ENCODE measurements at places on chromosomes 7 and 10.

DNA sequence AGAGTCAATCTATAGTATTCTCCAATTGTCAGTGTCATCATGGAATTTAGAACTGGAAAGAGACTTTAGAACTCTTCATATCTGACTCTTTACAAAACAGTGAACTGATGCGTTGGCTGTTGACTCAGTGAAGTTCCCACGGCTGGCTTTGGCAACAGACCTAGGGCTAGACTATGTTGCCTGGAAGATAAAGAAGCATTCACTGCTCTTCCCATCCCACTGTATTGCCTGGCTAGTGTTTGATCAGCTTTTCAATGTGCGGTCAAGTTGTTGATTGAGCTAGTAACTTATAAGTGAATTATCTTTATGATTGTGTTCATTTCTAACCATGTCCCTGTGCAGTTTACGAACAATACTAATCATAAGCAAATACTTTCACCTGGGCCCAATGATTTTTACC lies 365.7 kb upstream of the LRGUK start:
- no peak for DNase-seq

GRCh38 chr10:106043863-106044262 lies 1120.6 kb downstream of the SORCS1 start:
- DNase-seq = no peak

- DNase-seq = no peak
Observed at GRCh38 chr7:68143345-68143744, 1146.7 kb downstream of the TYW1 start.

- DNase-seq = no peak
Observed at GRCh38 chr10:132537684-132538001, at the start of gene INPP5A. Gene INPP5A (plus strand): TSS chr10:132537787. CDS start chr10:132538097, 310 bp downstream.

DNA sequence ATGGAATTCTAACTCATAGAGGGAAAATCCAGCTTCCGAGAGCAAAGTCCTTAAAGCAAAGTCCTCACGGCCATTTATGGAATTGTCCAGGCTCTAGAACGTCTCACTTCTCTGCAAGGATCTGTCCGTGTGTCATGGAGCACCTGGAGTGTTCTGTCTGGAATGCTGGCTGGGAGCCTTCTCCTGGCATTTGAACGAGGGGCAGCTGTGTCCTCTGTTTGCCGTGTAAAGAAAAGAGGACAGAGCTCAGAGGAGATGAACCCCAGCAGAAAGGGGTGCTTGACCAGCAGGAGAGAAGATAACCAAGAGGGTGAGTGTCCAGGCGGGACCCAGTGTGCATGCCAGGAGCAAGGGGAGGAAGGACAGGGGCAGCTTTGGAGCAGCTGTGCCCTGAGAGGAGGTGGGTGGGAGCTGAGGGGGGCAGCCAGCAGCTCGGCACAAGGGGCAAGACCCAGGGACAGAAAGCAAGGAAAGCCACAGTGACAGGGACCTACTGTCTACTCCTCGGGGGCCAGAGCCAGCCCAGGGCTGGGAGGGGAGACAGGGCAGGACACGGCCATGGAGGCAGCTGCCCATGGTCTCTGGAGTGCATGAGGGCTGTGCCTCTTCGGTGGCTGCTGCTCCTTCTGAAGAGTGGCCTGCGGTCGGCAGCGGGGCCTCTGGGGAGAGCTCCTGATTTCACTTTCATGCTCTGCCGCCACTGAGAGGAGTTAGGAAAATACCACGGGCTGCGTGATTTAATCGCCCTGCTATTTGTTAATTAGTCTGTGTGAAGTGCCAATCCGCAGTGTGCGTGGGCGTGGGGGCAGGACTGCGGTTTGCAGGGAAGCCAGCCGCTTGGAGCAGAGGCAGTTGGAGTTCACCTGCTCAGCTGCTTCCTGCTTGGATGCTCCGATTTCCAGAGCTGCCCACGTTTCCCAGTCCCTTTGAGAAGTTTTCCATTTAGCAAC lies 149.3 kb upstream of the SHH start:
- DNase-seq = no peak

- no peak for DNase-seq
Observed at GRCh38 chr10:84329986-84330651, 1.7 kb downstream of the CCSER2 start.

- no peak for DNase-seq
Observed at GRCh38 chr10:88431103-88431502, 152.0 kb downstream of the RNLS start.

DNA sequence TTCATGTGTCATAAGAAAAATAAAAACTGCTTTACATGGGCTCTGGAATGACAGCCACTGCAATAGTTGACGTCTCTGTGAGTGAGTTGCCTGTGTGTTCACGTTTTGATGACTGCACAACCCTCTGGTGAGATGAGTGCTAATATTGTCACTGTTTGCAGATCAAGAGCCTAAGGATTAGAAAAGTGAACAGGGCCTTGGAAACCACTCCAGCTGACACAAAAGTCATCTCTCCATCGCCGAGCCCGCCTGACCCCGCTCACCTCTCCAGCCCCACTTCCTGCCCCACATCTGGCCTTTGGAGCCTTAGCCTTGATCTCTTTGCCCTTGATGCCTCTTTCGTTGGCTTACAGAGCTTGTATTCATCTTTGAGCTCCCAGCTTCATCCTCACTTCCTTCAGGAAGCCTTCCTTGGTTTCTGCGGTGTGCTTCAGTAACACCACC lies 351.7 kb downstream of the TCERG1L start:
- DNase-seq = no peak

DNA sequence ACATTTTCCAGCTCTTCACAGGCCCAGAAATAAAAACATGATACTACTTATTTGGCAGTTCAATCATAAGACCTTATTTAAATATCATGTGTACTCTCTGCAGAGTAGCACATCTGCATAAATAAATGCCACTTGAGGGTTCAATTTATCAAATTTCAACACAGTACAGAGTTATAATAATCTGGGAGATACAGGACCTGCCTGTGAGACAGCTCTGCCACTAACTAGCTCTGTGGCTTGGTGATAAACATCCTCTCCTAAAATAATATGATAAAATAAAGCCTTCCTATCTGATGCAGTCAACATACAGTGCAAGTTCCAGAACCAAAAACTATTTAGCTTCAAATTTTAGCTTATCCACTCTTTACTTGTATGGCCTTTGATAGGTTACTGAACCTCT lies 90.9 kb upstream of the GATAD1 start:
- no peak for DNase-seq

- no peak for DNase-seq
Observed at GRCh38 chr7:155543011-155543876, 3.1 kb downstream of the CNPY1 start.

DNA sequence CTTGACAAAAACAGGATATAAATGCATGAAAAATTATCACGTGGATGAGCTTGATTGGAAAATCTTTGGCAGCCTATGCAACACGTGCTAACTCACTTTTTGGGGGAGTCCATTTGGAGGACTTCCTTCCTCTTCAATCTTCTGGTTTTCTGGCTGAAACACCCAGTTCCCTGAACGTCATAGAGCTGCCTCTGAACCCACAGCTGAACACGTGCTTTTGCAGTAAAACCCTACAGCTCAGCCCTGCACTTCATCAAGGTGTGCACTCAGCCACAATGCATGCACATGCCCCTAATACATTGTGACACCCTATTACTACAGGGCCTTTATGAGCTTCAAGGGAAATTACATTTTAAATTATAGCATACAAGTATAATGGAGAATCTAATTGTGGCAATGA lies 808.7 kb upstream of the AUTS2 start:
- no peak for DNase-seq

DNA sequence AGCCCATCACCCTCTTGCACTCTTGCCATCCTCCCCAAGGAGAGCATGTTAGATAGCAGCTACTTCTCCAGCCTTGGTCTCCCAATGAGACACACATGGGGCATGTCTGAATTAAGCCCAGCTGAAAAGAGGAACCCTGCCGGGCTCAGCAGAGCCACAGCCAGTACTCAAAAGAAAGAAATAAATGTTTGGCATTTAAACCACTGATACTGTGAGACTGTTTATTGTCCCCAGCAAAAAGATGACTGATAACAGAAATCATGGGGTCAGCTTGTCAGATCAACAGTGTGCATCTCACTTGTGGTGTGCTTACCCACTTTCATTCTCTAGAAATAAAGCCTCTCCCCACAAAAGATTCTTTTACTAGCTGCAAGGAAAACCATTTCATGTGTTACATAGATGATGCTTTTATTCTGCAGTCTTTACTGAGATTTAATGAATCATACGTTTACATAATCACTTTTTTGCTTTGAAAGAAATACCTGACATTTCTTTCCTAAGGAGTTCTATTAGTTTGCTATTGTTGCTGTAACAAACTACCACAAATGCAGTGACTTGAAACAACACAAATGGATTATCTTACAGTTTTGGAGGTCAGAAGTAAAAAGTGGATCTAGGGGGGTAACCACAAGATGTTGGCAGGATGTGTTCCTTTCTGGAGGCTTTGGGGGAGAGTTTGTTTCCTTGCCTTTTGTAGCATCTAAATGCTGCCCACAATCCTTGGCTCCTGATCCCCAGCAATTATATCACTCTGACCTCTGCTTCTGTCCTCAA lies 20.9 kb downstream of the ANKRD7 start:
- no peak for DNase-seq

- no peak for DNase-seq
Observed at GRCh38 chr10:20970044-20970443, 72.9 kb upstream of the NEBL start.

DNA sequence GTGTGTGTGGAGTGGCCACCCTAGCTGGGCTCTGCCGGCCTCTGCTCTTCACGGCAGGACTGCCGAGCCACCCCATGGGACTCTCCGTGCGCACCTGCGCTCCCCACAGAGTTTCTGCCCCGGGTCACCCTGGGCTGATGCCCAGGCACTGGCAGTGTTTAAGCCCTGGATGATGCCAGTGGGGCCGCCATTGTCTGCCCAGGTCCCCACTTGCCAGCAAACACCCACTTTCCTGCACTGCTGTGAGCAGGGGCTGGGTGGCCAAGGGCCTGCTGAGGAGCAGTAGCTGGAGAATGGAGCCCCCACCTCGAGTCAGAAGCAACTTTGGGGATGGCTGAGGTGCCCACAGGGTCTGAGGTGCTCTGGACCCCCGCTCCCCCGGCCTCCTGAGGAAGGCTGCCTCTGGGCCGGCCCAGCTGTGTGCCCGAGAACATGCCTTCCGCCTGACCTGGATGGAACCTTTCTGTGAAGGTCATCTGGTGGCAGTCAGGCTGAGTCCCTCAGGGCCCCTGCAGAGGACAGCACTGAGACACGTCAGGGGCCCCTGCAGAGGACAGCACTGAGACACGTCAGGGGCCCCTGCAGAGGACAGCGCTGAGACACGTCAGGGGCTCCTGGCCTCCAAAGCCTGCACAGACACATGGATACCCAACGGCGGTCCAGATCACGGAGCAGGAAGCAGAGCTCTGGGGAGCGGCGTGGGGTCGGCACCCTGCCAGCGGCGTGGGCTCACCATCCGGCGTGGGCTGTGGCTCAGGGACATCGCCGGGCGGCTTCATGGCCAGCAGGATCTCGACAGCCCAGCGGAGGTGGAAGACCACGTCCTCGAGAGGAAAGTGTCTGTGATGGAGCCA lies 62.0 kb downstream of the CFAP46 start:
- DNase-seq = no peak

DNA sequence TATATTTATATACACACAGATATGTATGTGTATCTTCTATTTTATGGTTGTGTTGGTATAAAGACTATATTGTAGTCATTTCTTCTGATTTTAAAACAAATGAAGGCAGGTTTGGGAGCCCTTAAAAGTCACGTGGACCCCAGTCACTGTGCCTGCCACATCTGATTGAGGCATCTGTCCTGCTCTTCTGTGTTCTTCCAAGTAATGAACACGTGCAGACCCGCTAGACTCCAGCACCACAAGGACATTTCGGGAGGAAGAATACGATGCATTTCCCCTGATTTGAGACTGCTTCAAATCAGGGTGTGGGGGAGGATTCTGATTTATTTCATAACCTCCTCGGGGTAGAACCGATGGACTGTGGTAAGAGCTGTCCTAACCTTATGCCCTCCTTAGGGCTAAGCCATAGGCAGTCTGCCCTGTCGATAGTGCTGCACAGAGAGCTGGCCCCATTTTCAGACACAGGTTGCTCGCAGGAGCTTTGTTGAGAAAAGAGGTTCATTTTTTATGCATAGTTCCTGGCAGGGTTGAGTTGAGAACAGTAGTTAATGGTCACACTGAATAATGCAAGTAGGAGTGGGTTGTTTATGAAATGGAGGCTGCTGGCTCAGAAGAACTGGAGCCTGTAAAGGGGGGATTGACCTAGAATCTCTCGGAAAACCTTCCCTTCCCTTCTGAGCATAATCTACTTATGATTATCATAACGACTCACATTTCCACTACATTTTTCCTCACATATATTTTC lies 55.0 kb upstream of the C10orf120 start:
- no peak for DNase-seq

GRCh38 chr10:91975438-91975837 lies 51.9 kb downstream of the BTAF1 start:
- no peak for DNase-seq

- DNase-seq = no peak
Observed at GRCh38 chr7:130791746-130792145, 57.7 kb upstream of the KLF14 start.

- DNase-seq = no peak
Observed at GRCh38 chr10:49005270-49005669, 65.6 kb upstream of the LRRC18 start.

DNA sequence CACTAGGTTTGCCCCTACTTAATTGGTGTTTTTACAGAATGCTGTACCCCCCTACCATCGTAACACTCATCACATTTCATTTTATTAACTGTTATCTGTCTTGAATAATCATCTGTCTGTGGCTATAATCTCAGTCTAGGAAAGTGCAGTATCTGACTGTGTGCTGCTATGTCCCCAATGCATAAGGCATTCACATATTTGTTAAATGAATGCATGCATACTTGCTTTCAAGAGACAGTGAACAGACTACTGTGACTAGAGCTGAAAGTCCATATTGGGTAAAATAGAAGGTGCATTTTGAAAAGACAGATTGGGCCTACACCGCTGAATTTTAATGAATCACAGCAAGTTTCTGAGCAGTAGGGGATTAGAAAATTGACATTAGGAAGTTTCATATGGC lies 112.3 kb downstream of the ARHGAP12 start:
- no peak for DNase-seq

- peak; percentile 32 for DNase-seq
Observed at GRCh38 chr10:96830511-96831199, 1.4 kb upstream of the LCOR start.

DNA sequence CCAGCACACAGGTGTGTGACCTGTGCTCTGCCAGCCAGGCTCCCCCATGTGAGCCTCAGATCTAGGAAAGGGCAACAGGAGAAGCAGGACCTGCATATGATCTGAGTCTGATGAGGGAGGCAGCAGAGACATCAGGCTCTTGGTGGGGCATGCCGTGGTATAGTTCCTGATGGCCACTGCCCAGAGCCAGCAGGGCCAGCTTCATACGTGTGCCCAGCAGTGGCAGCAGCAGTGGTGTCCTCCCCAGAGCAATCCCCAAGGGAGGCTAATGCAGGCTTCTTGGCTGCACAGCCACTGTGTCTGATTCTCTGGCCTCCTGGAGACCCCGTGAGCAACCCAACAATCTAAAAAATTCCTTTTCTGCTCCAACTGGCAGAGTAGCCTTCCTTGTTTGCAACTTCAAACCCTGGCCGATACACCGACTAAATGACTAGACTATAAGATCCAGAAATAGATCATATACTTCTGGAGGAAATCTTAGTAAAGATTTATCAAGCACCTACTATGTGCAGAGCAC lies 230.6 kb upstream of the ZMIZ1 start:
- DNase-seq = no peak

GRCh38 chr10:86244297-86245014 lies 122.1 kb downstream of the GRID1 start:
- DNase-seq = no peak

Data from stimulated activated CD8-positive, alpha-beta memory T cell treated with anti-CD3 and anti-CD28 coated beads, Interleukin-15, amount 100 ng/mL, for 4 hours (primary cell).